Activated CD8-positive, alpha-beta memory T cell treated with anti-CD3 and anti-CD28 coated beads for 4 hours (primary cell): ENCODE measurements at places on chromosomes 4 and X.

DNA sequence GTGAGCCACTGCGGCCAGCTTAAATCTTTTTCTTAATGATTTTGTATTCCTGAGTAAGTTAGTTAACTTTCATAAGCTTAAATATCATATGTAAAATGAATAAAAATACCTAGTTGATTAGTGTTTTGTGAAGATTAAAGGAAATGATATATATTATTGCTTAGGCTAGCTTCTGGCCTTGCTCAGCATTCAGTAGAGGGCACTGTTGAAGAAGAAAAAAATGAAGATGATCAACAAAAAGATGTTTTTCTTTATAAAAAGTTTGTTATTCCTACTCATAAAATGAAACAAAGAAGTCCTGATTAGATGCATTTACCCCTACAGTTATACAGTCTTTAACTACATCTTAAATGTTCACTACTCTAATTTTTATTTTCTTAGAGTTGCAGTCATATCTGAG, 797.7 kb downstream of the RAPGEF2 start:
- DNase-seq = no peak

DNA sequence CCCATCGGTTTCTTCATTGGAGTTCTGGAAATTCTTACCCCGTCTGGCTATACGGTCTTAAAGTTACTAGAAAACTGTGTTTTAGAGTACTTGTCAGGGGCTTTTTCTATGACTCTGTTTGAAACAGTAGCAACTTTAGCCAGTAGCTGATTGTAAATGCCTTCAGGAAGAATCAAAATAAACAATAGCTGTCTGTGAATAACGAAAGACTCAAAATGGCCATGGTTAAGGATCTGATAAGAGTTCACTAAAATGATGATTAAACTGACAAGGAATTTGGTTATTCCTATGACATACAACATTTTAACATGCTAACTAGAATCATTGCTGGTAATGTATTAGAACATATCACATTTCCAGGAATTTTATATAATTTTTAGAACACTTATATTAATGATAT, 191.0 kb downstream of the EVC2 start:
- DNase-seq = no peak

- no peak for DNase-seq
Observed at GRCh38 chr4:80423553-80424224, 88.2 kb downstream of the CFAP299 start.

GRCh38 chr4:41429280-41429669, 108.7 kb upstream of the LIMCH1 start:
- DNase-seq = no peak
